Right kidney (tissue), 9 donors: ENCODE measurements at places on chromosomes 12 and 14.

- no peak for DNase-seq
Observed at GRCh38 chr12:129552996-129553750, 350.7 kb downstream of the TMEM132D start.

GRCh38 chr12:68667896-68668295 is 18.9 kb upstream of the NUP107 start:
- DNase-seq: no peak

- no peak for DNase-seq
Observed at GRCh38 chr12:80235944-80236343, 136.6 kb downstream of the OTOGL start.

DNA sequence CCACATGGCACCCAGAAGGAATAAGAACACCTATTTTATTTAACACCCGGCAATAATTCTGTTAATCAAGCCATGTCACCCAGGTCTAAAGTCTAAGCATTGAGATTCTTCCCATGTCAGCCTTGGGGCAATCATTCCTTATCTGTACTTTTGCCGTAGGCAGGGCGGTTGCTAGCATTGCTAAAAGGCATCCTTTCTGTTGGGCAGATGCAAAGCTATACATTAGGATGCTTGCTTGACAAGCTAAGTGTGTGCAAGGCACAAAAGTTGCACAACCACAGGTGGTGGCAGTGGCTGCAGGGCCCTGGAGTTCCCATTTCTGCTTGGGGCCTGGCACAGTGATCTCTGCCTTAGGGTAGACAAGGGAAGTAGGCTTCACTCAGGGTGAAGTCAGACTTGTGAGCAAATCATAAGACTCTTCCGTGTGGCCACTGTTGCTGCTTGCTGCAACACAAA is 12.5 kb upstream of the GALNT6 start:
- no peak for DNase-seq

- no peak for DNase-seq
Observed at GRCh38 chr14:72708708-72709475, 185.0 kb downstream of the DPF3 start.

DNA sequence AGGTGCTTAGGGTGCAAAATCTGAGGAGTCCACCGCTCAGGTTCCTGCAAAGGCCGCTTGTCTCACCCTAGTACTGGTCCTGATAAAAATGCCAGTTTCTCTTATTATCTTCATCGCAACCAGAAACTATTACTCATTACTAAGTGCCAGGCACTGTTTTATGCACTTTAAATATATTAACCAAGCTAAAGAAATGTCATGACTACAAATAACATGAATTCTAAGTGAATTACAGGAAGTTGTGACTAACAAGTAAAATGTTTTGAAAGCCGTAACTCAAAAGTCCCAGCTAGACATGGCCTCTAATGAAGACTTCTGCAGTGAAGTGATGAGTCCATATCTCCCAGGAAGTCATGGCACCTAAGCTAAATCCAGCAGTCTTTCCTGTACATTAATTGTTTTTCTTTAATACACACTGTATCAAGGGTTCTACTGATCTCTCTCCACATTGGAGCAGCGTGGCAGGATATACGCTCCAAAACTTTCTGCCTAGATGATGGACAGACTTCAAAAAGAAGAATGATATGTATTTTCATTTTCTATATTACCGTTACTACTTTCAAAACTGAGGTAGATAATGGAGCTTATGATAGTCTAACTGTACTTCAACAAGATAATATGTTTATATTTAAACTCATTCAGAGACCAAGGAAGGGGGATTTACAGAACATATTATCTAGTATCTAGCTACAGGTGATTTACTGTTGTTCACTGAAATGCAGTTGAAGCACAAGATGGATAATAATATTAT is 117.3 kb upstream of the ARID2 start:
- no peak for DNase-seq

- DNase-seq: no peak
Observed at GRCh38 chr12:108697905-108698304, 33.4 kb downstream of the CORO1C start.

DNA sequence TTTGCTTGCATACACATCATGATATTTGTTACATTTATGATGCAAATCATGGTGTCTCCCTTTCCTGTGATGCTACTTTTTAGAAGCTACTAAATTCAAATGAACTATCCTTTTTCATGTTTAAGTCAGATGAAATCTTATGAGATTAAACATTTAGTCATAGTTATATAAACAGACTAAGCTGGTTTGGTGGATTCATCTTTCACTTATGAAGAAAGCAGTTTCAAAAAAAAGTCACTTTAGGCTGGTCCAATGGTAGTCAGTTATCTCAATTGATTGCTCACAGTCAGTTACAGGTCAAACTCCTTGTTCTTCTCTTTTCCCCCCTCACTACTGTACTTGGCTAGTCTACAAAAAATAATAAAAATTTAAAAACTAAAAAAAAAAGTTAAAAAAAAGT is 19.7 kb downstream of the SYCP3 start:
- no peak for DNase-seq

GRCh38 chr12:106519607-106520021 is 63.2 kb upstream of the RFX4 start:
- no peak for DNase-seq

DNA sequence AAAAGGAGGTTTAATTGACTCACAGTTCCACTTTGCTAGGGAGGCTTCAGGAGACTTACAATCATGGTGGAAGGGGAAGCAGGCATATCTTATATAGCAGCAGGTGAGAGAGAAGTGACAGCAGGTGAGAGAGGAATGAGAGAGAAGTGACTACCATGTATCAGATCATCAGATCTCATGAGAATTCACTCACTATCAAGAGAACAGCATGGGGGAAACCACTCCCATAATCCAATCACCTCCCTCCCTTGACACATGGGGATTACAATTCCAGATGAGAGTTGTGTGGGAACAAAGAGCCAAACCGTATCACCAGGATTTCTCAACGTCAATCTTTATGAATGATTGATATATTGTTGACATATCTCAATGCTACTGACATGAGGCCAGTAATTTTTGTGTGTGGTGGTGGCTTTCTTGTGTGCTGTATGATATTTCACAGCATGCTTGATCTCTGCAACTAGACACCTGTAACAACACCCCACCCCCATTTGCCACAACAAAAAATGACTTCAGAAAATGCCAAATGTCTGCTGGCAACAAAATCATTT is 1470.9 kb upstream of the SEL1L start:
- no peak for DNase-seq

DNA sequence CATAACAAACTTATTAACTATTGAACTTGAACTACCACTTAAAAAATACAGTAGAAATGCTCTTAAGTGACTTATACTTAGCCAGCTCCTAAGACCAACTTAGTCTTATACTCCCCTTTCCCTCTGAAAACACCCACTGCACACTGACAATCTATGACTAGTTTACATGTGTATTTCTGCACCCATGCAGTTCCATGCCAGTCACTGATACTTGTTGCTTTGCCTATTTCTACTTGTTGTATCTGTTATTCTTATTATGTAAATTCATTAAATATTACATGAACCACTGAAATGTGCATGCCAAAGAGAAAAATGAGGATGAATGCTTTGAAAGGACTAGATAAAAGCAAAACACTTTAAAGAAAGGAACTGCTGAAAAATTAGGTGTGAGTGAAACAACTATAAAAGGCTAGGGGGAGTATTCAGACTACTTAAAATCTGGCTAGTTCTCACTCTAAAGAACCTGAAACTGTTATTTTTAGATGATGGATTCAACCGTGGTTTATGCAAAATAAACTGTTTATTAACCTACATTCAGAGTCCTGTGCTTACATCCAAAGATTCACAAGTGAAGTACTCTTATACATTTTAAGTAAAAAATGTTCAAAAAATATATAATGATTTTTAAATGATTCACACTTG is 74.7 kb downstream of the RPS6KA5 start:
- DNase-seq: no peak

DNA sequence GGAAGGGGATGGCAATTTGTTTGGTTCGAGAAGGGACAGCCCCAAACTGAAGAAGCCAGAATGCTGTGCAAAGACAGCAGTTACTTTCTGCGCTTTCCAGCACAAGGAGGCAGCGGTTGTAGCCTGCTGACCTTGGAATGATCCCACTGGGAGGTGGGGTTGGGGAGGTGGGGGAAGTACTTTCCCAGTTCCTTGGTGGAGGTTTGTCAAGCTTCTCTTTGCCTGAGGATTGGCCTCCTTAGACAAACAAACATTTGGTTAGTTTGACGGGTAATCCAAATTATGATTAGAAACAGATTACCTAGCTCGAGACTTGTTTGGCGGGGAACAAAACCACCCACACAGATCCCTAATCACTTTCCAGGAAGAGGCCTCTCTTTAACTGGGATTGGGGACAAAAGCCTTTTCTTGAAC is 79.1 kb upstream of the EGLN3 start:
- DNase-seq: no peak

DNA sequence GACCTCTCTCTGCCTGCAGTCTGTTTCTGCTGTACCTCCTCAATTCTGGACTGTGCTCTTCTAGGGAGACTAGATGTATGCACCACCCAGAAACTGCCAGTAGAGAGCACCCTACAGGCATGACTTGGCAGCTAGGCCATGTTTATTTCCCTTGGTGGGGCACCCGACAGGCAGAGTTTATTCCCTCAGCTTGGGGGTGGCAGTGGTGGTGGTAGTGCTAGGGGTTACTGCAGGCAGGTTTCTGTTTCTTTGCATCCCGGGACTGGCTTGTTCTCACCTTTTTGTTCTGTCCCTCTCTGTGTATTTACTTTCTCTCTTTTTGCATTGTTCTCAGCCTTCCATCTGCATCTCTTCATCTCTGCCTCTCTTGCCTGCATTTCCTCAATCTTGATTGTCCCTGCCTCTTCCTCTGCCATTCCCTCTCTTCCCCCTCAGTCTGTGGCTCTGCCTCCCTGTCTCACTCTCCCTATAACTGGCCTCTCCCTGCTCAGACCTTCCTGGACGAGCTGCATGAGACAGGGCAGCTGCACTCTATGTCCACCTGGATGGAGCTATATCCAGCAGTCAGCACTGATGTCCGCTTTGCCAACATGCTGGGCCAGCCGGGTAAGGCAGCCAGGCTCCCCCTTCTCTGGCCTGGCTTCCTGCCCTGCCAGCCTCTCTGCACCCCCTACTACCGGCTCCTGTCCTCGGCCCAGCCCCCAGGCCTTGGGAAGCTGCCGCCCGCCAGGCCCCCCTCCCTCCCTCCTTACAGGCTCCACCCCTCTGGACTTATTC is 13.8 kb downstream of the PRPF40B start:
- peak; percentile 63 for DNase-seq

DNA sequence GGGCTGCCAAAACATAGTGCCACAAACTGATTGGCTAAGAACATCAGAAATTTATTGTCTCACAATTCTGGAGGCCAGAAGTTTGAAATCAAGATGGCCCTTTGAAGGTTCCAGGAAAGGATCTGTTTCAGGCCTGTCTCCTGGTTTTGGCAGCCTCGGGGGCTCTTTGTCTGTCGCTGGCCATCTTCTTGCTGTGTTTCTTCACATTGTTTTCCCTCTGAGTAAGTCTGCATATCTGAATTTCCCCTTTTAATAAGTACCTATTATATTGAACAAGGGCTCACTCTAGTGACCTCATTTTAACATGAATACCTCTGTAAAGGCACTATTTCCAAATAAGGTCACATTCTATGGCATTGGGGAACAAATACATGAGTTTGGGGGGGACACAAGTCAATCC is 467.1 kb upstream of the MGAT4C start:
- DNase-seq: no peak

GRCh38 chr14:92443741-92444140 is 69.8 kb upstream of the RIN3 start:
- DNase-seq: no peak

DNA sequence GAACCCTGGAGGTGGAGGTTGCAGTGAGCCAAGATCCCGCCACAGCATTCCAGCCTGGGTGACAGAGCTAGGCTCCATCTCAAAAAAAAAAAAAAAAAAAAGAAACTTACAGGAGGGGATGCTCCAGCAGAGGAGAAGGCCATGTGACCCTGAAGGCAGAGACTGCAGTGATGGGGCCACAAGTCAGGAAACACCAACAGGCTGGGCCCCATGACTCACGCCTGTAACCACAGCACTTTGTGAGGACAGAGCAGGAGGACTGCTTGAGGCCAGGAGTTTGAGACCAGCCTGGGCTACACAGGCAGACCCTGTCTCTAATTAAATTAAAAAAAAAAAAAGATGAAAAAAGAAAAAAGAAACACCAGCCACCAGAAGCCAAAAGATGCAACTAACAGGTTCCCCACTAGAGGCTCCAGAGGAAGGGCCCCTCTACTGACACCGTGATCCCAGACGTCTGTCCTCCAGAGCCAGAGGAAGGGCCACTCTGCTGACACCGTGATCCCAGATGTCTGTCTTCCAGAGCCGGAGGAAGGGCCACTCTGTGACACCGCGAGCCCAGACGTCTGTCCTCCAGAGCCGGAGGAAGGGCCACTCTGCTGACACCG is 9.1 kb upstream of the GLT1D1 start:
- DNase-seq: no peak

DNA sequence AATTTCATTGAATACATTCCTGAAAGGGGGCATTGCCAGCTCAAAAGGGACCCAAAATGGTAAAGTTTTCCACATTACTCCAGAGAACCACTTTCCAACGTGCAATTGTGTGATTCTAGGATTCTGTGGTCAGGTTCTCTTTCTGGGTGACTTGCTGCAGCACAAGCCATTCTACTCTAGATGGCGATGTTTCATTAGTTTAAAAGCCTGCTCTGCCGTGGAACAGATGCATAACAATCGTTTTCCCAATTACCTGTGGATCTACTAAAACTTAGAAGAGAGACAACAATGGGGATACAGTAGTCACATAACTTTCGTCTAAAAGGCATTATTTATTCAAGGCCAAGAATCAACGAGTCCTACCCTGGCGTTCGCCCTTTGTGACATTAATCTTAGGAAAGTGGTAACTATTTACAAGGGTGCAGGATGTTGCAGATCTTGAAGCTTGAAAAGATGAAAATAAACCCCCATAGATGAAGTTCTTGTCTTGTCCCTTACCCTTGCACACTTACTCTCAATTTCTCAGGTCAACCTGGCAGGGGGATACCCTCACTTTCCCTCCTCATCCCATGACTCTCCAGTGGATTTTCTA is 400.9 kb downstream of the SNAPC1 start:
- DNase-seq: no peak

GRCh38 chr12:4353785-4354208 is 25.7 kb downstream of the FGF23 start:
- no peak for DNase-seq

DNA sequence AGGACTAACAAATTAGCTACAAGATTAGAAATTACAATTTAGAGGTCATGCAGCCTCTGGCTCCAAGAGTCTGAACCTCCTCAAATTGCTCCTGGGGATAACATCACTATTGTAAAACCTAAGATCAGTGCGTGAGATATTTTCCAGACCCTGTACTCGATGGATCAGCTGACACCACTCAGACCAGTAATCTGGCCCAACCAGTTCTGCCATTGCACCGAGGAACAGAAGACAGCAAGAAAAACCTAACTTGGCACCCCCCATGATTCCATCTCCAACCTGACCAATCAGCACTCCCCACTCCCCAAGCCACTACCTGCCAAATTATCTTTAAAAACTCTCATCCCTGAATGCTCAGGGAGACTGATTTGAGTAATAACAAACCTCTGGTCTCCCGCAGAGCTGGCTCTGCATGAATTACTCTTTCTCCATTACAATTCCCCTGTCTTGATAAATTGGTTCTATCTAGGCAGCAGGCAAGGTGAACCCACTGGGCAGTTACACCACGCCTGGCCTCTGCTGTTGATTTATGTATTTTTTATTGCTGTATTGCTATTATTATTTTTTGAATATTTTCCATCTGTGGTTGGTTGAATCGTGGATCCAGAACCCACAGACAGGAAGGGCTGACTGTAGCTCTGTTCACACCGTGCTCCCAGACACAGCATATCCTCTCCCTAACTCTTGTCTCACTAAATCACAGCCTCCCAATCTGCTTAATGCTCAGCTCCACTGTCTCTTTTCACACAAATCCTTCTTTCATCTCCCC is 9.2 kb downstream of the HEBP1 start:
- DNase-seq: no peak
